CD4-positive, alpha-beta T cell treated with Interleukin-2 at 100 ng/mL for 4 hours (primary cell): ENCODE measurements at places on chromosomes 2 and 18.

DNA sequence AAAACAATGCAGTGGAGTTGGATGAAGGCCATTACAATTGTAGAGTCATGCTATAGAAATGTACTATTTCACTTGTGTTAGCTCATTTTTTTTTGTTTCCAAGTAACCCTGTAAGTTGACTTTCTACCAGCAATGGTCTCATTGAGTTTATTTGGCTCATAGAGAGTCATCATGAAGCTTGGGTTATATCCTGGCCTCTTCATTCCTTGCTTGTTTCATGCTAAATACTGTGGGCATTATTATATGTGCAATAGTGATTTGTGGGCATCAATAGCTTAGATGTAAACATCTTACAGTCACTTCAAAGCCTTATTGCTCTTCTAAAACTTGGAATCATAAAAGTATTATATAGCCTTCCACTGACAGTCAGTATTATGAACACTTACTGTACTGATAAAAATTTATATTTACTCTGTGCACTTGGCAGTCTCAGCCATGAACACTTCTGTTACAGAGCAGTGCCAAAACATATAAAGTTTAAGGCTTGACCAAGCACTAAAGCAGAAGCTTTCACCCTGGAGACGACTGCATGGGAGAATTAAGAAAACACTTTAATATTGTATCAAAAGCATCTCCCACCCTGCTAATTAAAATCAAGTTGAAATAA is 751.2 kb downstream of the SATB2 start:
- DNase-seq, result no peak

GRCh38 chr2:42082016-42082415 is 34.2 kb downstream of the PKDCC start:
- no peak for DNase-seq

- no peak for DNase-seq
Measured at GRCh38 chr2:172919732-172920131, 155.9 kb upstream of the MAP3K20 start.

DNA sequence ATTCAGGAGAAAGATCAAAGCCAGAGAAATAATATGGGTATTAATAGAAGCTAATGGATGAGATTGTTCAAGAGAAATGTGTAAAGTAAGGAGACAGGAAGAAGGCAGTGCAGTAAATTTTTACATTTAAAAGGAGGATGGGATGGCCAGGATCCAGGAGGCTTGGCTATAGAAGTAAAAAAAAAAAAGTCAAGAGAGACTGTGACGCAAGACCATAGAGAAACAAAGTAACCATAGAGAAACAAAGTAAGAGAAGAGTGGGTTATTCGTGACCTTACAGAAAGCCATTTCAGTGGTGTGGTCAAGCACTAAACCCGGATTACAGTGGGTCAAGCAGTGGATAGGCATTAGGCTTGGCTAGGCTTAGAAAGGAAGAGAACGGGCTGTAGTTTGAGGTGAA is 10.5 kb upstream of the FAM171B start:
- DNase-seq, result no peak

GRCh38 chr2:217060516-217060915 is 200.7 kb upstream of the TNP1 start:
- DNase-seq, result no peak

DNA sequence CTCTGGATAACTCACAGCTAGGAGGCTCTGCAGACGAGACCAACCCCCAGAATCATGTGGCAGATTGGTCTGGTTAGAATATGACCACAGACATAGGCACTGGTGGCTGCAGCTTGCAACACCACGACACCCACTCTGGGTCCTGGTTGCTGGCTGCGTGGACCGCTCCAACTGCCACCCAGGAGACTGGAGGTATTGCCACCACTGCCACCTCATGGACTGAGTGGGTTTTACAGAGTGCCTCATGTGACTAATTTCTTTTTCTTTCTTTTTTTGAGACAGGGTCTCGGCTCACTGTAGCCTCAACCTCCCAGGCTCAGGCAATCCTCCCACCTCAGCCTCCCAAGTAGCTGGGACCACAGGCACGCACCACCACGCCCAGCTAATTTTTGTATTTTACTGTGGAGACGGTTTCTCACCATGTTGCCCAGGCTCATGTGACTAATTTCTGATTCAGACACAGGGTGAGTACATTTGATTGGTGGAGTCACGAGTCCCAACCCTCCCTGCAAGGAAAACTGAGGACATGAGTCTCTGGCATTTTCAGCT is 29.9 kb upstream of the NT5DC4 start:
- DNase-seq, result peak; percentile 69

DNA sequence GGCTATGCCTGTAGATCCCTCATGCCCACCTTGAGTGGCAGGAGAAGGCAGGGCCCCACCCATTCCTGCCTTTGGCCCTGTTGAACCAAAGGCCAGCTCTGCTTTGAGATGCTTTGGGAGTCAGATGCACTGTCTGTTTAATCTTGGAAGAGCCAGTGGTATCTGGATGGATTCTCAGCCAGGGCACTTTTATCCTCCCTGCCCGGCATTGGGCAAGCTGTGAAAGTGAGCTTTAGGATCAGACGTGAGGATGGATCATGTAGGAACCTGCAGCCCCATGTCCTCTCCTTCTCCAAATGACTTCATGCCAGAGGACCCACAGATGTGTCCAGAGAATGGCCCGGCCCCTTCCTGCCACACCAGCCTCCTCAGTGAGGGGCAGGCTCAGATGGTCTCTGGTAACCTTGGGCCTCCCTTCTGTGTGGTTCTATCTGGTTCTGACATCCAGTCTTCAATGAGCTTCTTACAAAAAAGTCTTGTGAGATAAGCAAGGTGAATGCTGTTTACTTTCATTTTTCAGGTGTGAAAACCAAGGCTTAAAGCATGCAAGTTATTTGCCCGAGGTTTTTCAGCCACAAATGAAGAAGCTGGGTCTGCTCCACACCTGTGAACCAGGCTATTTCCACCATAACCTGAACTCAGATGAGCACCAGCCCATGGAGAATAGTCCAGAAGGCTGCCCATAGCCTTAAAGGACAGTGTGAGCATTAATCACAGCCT is 123.8 kb downstream of the KCTD1 start:
- no peak for DNase-seq

DNA sequence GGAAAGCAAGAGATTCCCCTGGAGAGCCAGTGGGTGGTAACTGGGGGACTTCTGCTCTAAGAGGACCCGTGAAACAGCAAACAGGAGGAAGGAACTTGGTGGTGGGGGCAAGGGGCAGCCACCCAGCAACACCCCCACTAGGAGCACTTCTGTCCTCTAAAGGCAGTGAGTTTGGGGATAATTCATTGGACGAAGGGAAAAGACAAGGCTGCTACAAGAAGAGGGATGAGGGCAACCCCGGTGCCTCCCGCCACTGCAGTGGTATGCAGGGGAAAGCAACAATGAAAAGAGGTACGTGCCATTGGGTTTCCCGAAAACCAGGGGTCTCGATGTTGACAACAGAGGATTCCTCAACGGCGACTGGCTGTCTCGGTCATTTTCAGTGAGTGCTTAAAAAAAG is 9.1 kb downstream of the RPL31 start:
- no peak for DNase-seq

DNA sequence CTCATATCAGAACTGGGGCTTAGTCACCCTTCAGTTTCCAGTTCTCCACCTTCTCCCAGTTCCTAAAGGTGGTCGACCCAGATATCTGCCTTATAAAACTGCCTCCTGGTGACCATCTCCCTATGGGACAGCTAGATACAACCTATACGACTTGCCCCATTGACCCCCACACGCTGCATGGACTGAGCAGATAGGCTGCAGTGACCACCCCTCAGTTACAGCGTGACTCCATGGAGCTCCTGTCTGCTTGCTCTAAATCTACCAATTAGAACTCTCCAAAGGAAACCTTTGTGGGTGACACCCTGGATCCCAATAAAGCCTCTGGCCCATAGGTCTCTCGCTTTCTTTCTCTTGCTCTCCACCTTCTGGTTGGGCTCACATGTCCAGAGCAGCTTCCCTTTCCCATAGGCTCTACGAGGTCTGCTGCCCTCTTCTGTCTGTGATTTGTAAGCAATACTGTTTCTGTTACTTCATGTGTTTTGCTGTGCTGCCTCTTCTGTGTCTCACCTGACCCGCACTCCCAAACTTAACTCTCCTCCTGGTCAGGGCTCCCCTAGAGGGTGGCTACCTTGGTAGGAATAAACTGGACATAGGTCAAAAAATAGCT is 971.3 kb upstream of the FAM98A start:
- no peak for DNase-seq

DNA sequence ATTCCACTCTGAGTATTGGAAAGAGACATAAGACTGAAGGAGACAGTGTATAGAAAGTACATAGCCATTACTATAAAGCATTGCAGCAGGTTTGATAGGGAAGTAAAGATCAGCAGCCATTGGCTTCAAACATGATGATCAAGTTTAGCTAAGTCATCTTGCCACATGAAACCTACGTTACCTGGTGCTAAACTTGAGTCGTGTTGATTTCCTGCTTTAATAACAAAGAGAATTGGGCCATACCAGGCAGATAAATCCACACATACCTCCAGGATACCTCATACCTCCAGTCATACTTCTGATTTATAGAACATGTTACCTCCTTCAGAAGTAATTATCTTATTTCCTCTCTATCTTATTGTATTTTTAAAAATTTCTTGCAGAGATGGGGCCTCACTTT is 10.3 kb upstream of the KYNU start:
- DNase-seq, result no peak

DNA sequence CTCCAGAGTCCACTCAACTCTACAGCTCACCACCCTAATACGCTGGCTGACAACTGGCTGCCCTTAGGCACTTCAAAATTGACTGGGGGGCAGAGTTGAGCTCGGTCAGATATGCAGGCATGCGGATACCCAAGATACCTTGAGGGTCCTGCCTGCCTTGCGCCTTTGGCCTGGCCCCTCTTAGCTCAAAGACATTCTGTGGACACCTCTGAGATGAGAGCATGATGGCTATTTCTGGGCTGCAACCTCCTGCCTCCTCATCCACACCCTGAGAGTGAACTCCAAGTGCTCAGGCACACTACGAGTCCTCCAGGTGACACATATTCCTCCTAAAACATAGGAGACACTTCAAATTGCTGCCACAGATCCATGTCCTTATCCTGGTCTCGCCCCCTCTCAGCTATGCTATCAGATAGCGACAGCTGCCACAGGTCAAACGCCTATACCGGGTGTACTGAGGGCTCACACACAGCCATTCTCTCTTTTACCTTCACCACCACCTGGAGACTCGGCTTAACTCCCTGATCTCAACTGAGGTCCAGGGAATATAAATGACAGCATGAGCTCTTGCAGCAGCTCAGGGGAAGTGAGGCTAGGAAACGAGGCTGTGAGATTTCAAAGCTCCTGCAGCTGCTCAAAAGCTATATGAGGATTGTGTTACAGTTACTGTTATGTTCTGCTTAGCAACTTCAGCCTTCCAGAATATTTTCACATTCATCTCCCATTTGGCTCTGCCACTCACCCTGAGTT is 60.5 kb upstream of the TEX51 start:
- no peak for DNase-seq

- DNase-seq, result no peak
Measured at GRCh38 chr2:212667751-212668316, 129.2 kb upstream of the ERBB4 start.

GRCh38 chr18:75223687-75224347 is 13.2 kb downstream of the TSHZ1 start:
- DNase-seq, result no peak

DNA sequence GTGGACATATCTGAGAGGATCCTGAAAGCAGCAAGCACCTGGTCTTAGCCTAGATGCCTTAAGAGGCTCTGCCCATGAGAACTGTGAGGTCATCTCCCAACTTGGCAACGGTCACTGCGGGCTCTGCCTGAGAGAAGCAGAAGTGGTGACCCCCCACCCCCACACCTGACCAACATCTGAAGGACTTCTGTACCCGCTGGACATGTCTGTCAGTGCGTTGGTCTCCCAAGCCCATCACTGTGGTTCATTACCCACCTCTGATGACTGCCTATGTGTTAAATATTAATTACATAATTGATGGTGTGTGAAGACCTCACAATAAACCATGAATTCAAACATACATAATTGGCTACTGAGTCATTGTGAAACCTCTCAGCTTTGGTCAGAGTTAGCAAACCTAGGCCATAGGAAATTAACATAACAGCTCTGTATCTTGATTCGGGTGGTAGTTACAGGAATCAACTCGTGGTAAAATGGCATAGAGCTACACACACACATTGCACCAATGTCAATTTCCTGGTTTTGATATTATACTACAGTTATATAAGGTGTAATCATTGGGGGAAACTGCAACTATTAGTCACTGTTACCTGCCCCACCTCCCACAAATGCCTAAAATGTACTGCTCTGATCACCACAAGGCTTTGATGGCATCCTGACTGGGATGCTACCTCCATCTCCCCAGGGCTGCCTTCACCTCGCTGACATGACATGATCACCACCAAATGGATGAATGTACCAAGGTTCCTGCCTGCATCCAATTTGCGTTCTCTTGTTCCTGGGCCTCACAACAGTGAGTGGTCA is 4.3 kb upstream of the GALNT1 start:
- DNase-seq, result no peak

DNA sequence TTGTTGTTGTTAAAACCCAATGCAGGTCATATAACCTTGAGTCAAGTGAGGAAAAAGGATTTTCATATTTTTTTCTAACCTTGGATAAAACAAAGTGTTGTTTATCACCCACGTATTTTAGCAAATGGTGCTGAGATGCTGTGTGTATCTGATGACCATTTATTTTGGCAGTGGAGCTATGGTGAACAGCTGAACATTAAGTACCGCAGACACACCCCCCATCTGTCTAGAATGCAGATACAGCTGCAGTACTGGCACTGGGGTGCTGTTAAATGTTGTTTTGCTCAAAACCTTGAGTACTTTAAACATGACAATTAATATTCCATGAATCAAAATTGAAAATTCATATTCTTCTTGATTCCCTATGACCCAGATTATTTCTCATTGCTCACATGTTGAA is 773.3 kb upstream of the SLC39A10 start:
- no peak for DNase-seq

DNA sequence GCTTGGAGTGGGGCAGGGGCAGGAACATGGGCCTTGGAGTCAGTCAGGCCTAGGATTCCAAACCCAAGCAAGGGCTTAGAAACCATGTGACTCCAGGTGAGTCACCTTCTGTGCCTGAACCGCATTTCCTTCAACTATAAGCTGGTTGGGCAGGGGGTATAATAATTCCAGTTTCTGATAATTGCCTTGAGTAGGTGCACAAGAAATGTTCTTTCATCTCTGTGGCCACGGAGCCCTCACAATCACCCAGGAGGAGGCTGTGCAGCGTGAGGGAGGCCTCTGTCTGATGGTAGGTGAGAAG is 112.1 kb upstream of the HAAO start:
- DNase-seq, result no peak
